Pulmonary artery endothelial cell (primary cell): ENCODE measurements at places on chromosomes 7 and 10. TPM values are rescaled to one million over a fixed set of nuclear protein-coding genes. Genes with fewer than 3 reads are reported as not detected.

SFRP4 gene
- 0.04 TPM in 1 of 2 replicates, not detected in the other for total RNA-seq

GRCh38 chr10:99809931-99810615, 27.6 kb downstream of the ABCC2 start:
- no peak for DNase-seq

DNA sequence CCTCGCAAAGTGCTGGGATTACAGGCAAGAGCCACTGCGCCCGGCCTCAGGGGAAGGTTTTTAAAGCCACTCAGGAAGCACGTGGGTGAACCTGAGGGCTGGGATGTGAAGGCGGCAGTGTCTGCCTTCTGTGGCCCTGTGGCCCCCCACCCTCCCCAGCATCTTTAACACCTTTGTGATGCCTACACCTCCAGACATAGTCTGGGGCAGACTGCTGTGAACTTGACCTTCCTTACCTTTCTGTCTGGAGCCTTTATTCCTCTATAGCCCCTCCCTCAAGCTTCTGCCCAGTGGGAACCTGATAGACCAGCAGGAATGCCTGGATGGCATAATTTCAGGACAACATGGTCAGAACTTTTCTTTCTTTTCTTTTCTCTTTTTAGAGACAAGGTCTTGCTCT, 550.2 kb downstream of the GALNT17 start:
- DNase-seq = no peak

DNA sequence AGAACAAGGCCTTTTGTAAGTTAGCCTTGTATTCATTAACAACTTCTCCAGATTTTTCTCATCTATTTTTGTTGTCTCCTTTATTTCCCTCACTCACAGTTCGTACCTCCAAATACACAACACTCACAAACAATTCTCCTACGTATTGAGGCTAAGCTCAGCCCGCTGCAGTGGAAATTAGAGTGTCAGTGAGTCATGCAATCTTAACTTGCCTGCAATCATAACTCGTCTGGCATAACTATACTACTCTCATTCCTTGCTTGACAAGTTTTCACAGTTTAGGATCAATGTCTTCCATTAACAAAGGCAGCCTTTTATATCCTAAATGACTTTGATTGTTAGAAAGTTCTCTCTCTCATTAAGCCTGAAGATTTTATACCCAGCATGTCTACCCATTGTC, 23.8 kb downstream of the TMEM196 start:
- DNase-seq = no peak

- no peak for DNase-seq
Measured at GRCh38 chr10:24370877-24371276, 161.9 kb downstream of the KIAA1217 start.

GRCh38 chr7:140972876-140973829, 41.6 kb downstream of the MRPS33 start:
- DNase-seq = no peak

AMPH gene
- total RNA-seq = 0.04 and 0.07 TPM in 2 replicates

GRCh38 chr10:19628767-19629560, 187.3 kb upstream of the PLXDC2 start:
- DNase-seq = no peak

FAM25C gene
- total RNA-seq = not detected in 2 replicates

DNA sequence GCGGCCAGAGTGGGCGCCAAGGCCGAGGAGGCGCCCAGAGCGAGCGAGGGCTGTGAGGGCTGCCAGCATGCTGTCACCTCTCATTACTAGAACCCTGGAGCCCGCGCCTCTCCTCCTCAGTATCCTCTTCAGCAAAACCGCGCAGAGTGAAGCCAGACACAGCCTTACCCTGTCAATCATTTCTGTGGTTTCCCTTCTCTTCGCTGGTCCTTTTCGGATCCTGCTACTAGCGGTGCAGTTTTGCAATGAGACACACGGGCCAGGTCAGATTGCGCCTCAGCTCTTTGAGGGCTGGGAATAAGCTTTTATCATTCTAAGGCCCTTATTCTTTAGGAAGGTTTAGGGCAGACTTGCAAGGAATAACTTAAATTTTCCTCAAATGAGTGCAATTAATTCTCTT, 55.5 kb upstream of the FAM171A1 start:
- DNase-seq = no peak

NUDCD3 gene
- 114 and 151 TPM in 2 replicates for total RNA-seq

- DNase-seq = no peak
Measured at GRCh38 chr10:84188815-84189214, 5.5 kb upstream of the CDHR1 start.

PITX3 gene
- total RNA-seq = 0.07 TPM in 1 of 2 replicates, not detected in the other

DNA sequence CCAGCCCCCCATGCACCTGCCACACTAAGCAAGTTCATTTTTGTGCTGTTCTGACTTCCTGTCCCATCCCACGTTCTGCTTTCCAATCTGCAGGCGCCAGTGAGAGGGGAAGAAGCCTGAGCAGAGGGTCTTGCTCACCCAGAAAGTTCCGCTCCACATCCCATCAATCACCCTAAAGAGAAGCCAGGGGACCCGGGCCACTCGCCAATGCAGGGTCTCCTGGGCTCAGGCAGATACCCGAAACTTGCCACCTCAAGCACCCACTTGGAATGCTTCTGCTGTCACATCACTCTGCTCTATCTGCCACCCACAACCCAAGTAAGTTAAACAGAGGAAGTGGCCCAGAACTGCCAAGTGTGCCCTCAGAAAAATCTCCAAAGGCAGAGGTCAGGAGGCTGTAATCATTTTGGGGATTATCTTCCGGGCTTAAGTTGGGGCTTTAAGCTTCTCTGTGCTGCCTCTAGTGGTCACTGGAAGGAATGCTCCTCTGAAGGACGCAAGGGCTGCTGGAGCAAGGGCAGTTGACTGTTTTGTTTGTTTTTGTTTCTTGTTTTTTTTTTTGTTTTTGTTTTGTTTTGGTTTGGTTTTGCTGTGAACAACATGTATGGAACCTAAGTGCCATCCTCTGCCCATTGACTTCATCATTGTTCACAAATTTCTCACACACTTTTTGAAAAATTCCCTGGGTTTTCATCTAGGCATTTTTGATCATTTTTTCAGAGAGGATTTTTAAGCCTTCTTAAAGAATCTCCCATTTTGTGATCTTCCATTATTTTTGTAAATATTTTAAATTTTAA, 25.5 kb downstream of the PRR15 start:
- no peak for DNase-seq

NSUN5 gene
- 5.0 and 7.8 TPM in 2 replicates for total RNA-seq

DNA sequence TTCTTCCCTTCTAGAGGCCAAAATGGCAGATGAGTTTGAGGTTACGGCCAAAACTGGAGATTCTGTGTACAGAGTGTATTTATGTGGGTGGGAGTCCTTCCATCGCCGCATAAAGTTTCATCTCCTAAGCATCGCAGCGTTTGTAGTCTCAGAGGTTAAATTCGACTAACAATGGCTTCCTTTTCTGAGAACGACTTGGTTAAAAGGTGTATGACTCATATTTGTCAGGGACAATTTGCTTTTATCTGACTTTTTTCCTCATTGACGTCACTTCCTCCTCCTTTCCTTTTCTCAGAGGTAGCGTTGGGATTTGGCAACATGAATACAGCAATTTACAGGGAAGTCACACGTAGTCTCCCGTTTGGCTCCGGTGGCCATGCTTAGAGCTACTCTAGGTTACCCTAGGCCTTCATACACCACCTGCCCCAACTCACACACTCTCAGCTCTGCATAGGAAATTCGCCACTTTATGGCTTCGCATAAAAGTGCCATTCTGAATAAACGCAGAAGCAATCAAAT, 37.6 kb upstream of the TCF7L2 start:
- peak; percentile 24 for DNase-seq

DNA sequence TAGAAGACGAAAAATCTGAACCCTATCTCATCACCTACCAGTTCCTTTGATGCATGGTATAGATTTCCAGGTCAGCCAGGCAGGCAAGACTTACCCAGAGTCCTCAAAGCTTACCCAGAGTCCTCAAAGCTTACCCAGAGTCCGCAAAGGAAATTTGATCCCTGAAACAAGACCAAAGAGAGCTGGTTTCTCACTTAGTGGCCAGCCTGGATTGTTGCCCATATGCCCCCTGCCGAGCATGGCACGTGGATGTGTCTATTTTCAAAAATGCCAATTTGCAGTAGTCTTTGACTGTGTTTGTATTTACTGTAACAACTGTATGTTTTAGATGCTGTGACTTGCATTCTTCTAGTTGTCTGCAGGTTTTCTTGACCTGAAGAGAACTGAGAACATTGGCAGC, 120.2 kb upstream of the STARD3NL start:
- no peak for DNase-seq

- DNase-seq = no peak
Measured at GRCh38 chr7:43137811-43138210, 25.4 kb downstream of the HECW1 start.
